Stimulated activated CD4-positive, alpha-beta T cell treated with anti-CD3 and anti-CD28 coated beads, Interleukin-12 subunit alpha, Interleukin-12 subunit beta, amount 100 ng/mL, for 4 hours (primary cell): ENCODE measurements at places on chromosomes 2 and 18.

DNA sequence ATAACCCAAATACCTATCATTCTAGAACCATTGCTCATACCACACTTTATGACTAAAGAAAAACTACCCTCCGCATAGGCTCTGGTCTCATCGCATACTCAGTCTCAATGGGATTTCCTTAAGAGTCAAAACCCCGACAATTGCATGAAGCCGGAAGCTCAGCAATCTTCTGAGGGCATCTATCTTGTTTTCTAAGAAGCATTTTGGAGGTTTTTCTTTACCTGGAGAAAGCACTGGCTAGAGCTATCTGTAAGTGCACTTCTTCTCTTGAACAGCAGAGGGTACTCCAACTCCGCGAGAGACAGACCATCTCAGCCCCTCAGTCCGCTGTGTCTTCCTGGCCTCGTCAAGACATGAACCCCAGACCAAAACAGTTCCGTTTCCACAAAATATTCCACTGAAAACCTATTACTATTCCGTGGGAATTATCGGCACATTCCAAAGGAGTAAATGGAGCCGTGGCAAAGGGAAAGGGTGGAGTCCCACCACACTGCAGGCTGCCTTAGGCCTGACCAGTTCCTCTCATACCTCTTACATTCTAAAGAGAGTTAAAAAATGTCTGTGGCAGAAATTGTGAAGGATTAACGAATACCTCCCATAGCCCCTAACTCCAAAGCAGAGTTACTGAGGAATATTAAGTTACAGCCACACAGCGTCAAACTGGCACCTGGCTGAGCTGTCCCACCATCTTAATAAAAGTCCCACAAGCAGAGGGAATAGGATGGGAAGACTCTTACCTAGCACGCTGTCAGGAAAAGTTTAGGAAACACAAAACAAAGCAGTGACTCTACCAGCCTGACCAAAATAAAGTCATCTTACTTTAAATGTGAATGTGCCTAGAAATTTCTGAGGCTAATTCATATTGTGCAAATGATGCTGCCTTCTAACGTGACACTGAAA, 325.6 kb upstream of the VRK2 start:
- DNase-seq, result peak; percentile 7

GRCh38 chr2:203719456-203720410, 13.3 kb downstream of the CD28 start:
- no peak for DNase-seq

DNA sequence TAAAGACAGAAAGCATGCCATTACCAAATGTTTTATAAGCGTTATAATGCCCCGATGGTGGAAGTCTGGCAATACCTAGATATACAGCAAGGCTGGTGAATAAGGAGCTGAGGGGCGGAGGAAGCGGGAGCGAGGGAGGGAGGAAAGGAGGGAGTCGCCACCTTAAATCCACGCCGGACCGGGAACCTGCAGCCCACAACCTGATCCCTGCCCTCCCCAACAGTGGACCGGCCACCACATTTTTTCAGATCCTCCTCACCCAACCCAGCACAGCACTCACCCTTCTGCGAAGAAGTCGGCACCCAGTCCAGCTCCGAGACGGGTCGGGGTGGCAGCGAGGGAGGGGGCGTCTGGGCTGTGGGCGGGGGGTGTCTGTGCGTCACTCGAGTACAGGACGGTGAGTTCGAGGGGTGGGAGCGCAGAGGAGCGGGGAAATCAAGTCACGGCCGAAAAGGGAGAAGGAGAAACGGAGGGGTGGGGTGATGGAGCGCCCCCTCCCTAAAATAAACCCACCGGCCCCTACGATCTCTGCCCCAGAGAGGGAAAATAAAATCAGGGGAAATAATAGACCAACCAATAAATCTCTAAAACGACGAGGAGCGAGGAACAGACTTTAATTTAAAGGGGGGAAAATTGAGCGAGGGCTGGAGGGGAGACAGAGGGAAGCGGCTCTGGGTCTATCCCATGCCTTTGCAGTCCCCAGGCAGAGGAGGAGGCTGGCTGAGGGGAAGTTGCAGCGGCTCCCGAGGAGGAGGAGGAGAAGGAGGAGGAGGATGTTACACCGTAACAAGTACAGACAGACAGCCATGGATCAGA, 96.5 kb upstream of the SERTAD2 start:
- DNase-seq, result peak; percentile 31

GRCh38 chr18:25724121-25724520, 366.3 kb downstream of the SS18 start:
- DNase-seq, result no peak

DNA sequence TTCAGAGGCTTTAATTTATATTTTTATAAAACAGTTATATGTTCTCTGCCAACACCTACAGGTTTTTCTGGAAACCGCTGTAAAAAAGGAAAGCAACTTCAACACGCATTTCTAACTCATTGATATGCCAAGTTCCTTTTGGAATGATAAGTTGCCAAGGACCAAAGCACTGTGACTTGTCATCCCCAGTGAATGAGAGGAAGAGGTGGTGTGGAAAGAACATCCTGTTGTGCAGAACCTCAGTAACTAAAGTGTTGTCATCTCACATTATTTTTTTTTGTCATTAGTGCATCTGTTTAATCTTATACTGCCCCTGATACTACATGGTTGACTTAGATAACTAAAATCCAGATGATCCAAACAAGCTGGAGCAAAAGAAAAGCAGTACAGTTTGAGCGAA, 96.0 kb upstream of the NEUROD1 start:
- DNase-seq, result no peak
